Tibial artery (tissue), 4 donors: ENCODE measurements at places on chromosomes 3 and 15.

- H3K36me3 ChIP-seq = no peaks in the 10 kb centered on the region
- no peaks in the 10 kb centered on the region for H3K27me3 ChIP-seq
- no peak overlapping the region for H3K27ac ChIP-seq
- H3K4me1 ChIP-seq = no peaks in the 10 kb centered on the region
- DNase-seq = no peak
Observed at GRCh38 chr15:100966997-100967396, 47.8 kb downstream of the LRRK1 start.

DNA sequence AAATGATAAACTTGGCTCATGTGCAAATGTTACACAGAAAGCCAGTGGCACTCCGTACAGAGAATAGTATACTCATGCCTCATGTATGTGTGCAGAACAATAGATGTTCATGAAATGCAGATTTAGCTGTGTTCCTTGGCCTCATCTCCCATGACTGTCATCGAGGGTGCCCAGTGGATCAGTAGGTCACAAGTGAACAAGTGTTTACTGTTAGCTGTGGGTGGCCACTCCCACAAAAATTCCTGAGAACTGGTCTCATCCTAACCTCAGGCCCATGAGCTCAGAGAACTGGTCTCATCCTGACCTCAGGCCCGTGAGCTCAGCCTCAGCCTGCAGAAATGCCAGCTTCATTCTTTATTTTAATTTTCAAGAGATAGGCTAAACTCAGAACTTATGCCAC, 124.1 kb downstream of the GADL1 start:
- DNase-seq = peak; percentile 38
- H3K4me1 ChIP-seq = no peaks in the 10 kb centered on the region
- H3K27ac ChIP-seq = no peak overlapping the region
- H3K36me3 ChIP-seq = no peaks in the 10 kb centered on the region

DNA sequence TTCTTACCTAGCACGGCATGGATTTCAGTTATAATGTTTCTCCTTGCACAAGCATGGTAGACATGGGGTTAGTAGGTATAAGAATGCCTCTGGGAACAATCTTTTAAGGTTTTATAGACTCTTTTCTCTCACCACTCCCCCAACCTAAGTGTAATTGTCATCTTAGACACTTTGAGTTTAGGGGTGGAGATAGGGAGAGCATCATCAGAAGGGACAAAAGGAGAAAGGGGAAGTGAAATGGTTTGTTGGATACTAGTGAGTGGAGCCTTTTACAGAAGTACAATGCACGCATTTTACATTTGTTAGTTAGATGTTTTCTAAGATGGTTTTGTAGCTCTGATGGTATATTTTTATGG, 189.2 kb downstream of the TP63 start:
- H3K4me3 ChIP-seq = no peak overlapping the region
- H3K27ac ChIP-seq = no peak overlapping the region
- H3K27me3 ChIP-seq = no peaks in the 10 kb centered on the region
- no peak for DNase-seq
- no peaks in the 10 kb centered on the region for H3K36me3 ChIP-seq

GRCh38 chr3:25396686-25397085, 31.4 kb upstream of the RARB start:
- DNase-seq = no peak
- no peaks in the 10 kb centered on the region for H3K36me3 ChIP-seq
- H3K4me1 ChIP-seq = peaks cover 5% of the 10 kb centered on the region
- no peak overlapping the region for H3K27ac ChIP-seq
- no peak overlapping the region for H3K4me3 ChIP-seq

DNA sequence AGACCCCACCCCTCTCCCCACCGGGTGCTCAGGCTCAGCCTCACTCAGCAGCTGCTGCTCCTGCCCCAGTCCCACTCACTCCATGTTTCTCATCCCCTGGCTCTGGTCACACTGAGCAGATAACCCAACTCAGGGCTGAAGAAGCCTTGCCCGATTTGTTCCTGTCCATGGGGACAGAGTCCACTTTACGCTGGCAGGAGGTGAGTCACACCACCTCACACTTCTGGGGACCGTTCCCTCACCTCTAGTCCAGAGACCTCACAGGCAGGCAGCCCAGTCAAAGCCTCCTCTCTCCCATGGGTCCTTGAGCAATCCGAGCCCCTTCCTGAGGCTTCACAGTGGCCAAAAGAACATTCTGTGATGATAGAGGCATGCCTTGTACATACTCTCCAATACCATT, 1.4 kb downstream of the CIDEC start:
- no peaks in the 10 kb centered on the region for H3K36me3 ChIP-seq
- no peak overlapping the region for H3K27ac ChIP-seq
- no peak for DNase-seq
- no peaks in the 10 kb centered on the region for H3K4me1 ChIP-seq
- no peaks in the 10 kb centered on the region for H3K27me3 ChIP-seq

GRCh38 chr3:139524841-139525636, 14.5 kb downstream of the RBP1 start:
- no peaks in the 10 kb centered on the region for H3K27me3 ChIP-seq
- no peak for DNase-seq
- H3K4me1 ChIP-seq = no peaks in the 10 kb centered on the region
- H3K36me3 ChIP-seq = no peaks in the 10 kb centered on the region
- no peak overlapping the region for H3K27ac ChIP-seq
- H3K4me3 ChIP-seq = no peak overlapping the region

- no peaks in the 10 kb centered on the region for H3K27me3 ChIP-seq
- no peak overlapping the region for H3K4me3 ChIP-seq
- H3K4me1 ChIP-seq = no peaks in the 10 kb centered on the region
- DNase-seq = no peak
Observed at GRCh38 chr3:195286115-195286872, 15.3 kb upstream of the XXYLT1 start.

DNA sequence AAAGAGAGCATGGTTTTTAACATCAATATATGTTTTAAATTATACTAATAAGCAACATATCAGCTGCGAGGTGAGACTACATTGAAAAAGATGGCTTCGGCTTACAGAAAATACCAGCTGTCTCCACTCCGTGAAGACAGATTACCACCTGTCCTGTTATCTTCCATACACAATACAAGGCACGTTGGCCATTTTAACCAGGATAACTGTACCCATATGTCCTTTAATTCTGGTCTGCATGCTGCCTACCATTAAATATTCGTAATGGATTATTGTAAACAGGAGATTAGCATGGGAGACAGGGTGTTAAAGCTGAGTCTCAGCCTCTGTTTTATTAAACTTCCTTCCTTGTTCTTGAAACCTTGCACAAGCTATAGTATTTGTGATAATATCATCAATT, 855.5 kb downstream of the ROBO1 start:
- no peaks in the 10 kb centered on the region for H3K4me1 ChIP-seq
- H3K36me3 ChIP-seq = no peaks in the 10 kb centered on the region
- no peak overlapping the region for H3K27ac ChIP-seq
- H3K27me3 ChIP-seq = no peaks in the 10 kb centered on the region
- H3K4me3 ChIP-seq = no peak overlapping the region

DNA sequence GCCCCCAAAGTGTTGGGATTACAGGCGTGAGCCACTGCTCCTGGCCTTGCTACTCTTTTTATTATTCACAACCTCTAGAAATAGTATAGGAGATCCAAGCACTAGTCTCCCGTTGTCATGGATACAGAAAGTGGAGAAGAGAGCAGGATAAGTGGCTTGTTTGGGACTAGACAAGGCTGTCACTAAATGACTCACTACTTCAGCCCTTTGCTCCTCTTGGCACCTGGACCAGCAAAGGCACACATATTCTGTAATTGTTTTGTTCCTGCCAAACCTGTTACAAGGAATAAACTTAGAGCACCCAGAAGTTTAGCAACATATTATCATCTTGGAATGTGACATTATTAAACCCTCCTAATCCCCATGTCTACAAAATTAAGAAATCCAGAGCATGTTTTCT, 427.2 kb upstream of the THBS1 start:
- no peak overlapping the region for H3K27ac ChIP-seq
- no peak overlapping the region for H3K4me3 ChIP-seq
- H3K4me1 ChIP-seq = peaks cover 37% of the 10 kb centered on the region
- no peaks in the 10 kb centered on the region for H3K36me3 ChIP-seq

GRCh38 chr3:193821151-193821668, 228.2 kb downstream of the OPA1 start:
- no peak overlapping the region for H3K4me3 ChIP-seq
- no peaks in the 10 kb centered on the region for H3K4me1 ChIP-seq
- DNase-seq = no peak
- H3K27me3 ChIP-seq = no peaks in the 10 kb centered on the region

DNA sequence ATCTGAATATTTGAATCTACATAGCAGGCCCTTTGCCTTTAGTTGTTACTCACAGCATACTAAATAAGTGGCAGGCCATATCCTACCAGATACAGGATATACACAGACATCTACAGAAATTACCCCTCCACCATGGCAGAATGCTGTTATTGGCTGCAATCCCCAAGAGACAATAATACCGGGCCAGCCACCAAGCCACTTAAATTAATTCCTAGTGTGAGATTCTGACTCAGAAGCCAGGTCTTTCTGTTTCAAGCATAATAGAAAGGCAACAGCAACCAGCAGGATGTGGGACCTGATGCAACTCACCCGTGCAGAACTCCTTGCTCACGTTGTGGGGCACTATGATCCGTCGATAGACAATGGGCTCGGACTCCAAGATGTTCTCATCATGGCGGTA, 39.8 kb downstream of the CLK3 start:
- H3K4me3 ChIP-seq = no peak overlapping the region
- H3K27ac ChIP-seq = no peak overlapping the region
- H3K27me3 ChIP-seq = no peaks in the 10 kb centered on the region
- no peaks in the 10 kb centered on the region for H3K4me1 ChIP-seq
